ENCODE measurements at places on chromosomes 16 and 17.
A peak's percentile ranks its signal among the peaks of the same experiment; 100 is the strongest.

- DNase-seq, result no peak
These were observed 100.7 kb downstream of the HIC1 start for GRCh38 chr17:2155573-2155972.

DNA sequence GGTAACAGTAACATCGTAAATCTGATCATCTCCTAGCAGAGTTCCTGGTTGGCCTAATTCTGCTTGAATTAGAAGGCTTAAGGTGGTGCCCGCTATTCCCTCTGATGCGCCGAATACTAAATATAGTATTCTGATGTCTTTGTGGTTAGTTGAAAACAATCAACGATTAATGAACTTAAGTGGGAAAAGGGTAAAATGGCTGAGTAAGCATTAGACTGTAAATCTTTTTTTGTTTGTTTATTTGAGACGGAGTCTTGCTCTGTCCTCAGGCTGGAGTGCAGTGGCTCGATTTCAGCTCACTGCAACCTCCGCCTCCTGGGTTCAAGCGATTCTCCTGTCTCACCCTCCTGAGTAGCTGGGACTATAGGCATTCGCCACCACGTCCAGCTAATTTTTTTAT, 13.4 kb downstream of the OR2C1 start:
- no peak for DNase-seq

- no peak for DNase-seq
These were observed 41.0 kb upstream of the ZNF750 start for GRCh38 chr17:82880620-82881323.

DNA sequence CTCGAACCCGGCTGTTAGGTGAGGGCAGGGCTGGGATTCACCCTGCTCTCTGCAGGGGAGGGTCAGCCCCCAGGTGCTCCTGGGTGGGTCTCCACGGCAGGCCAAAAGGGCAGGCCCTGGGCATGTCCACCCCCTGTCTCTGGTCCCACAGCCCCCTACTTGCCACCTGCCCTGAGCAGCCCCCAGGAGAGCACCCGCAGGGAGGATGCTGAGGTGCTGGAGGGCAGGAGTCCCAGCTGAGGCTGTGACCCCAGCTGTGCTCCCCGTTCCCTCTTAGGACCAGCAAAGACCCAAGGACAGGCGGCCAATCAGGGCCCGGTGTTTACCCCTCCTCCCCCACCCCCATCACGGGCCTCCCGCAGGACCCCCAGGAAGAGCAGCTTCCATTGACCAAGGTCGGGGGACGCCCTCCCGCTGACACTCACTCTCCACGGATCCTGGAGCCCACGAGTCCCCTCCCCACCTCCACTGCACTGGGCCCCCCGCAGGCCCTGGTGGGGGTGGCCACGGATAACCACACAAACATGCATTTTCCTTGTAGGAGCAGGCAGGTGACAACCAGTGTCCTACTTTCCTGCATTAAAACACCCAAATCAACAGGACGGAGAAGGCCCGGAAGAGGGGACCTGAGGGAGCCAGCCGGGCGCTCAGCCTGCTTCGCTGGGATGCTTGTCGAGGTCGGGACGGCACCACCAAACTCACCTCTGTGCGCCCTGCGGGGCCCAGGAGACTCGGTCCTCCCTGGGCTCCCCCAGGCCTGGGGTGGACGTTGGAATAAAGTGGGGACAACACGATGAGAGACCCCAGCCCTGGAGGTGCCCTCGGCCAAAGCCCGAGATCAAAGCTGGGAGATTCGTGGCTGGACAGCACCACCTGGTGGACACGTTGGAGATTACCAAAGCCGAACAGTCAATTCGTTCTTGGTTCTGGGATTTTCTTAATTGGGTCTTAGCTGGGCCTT, 22.5 kb upstream of the ENPP7 start:
- peak; percentile 4 for DNase-seq

DNA sequence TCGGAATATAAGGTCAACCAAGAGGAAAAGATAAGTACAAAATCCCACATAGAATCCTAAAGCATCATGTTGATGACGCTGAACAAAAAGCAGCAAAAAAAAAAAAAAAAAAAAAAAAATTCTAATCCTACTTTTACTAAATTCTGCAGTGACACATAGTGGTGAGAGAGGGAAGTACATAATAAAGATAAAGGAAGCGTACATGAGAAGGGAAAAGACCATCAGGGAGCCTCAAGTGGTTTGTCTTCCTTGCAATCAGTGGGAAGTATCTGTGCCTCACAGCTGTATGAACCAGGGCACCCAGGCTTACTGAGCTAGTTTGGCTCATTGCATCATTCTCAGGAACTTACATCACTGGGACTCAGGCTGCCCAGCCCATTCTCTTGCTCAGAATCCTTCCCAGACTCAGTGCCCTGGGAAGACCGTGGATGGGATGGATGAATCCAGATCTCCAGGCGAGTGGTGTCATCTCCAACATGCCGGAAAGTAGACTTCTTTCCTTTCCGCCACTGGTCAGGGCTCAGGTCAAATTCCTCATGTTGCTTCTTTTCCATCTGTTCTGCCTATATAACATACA, 21.2 kb downstream of the SMG6 start:
- DNase-seq, result peak; percentile 87

GRCh38 chr17:67554634-67555033, 163.1 kb upstream of the NOL11 start:
- DNase-seq, result no peak

- DNase-seq, result no peak
These were observed 6.3 kb upstream of the TENT4B start for GRCh38 chr16:50146479-50147435.

DNA sequence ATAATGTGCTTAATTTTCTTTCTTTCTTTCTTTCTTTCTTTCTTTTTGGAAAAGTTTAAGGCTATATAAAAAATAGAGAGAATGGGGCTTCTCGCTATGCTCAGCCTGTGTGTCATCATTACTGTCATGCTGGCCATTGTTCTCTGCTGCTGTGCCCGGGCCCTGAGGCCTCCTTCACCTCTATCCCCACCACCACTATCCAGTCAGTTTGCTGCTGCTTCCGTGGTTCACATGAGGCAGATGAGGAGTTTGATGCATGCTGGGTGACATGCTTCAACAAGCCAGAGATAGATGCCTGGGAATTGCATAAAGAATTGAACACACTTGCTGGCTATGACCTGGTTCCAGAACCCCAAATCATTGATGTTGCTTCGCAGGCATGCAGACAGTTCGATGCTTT, 36.3 kb downstream of the PITPNC1 start:
- no peak for DNase-seq

- DNase-seq, result no peak
These were observed 38.0 kb upstream of the PHB1 start for GRCh38 chr17:49452661-49453060.

DNA sequence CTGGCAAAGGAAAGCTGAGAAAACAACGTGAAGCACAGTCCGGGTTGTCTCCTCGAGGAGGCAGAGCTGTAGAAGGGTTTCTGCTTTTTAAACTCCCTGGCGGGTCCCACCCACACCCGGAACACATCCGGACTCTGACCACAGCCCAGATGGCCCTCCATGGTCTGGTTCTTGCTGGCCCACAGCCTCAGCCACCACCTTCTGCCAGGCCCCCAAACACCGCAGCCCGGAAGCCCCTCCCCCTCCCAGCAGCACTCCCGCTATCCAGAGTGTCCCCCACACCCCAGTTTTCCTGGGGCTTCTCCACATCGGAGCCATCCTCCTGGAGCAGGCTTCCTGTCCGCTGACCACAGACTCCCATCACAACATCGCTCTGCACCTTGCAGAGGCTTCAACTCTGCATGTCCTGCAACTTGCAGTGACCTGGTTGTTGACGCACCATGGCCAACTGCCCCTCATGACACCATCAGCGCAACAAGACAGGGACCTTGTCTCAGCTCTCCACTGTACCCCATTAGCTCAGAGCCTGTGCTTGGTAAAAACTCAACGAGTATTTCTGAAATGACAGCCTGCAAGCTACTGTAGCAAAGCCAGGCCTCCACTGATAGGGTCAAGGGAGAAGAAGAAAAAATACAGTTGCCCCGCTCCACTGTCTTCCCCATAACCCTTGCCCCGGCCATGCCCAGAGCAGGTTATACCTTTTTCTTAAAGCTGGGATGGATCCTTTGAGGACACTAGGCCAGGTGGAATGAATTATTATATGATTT, 129.8 kb downstream of the C16orf78 start:
- DNase-seq, result no peak

GRCh38 chr17:79919164-79919585, 79.9 kb upstream of the CBX4 start:
- no peak for DNase-seq

- DNase-seq, result no peak
These were observed 20.8 kb downstream of the C17orf67 start for GRCh38 chr17:56812901-56813388.
